ENCODE measurements at places on chromosomes 12 and 14. TPM values are rescaled to one million over a fixed set of nuclear protein-coding genes. Genes with fewer than 3 reads are reported as not detected.

Gene IFNG-AS1
- total RNA-seq: not detected

Gene PHC1
- total RNA-seq: 11.6 TPM

Gene ARHGAP9
- total RNA-seq: 0.30 TPM

Gene CLEC1B
- not detected for total RNA-seq

Gene GALNT9
- total RNA-seq: not detected

Gene GZMH
- total RNA-seq: not detected

Gene ADCY4
- total RNA-seq: 16.7 TPM

Gene OR11H7
- not detected for total RNA-seq

Gene FOXM1
- 3.8 TPM for total RNA-seq

Gene ZFHX2
- total RNA-seq: 0.35 TPM

Gene GCH1
- total RNA-seq: 0.90 TPM

Gene EMP1
- total RNA-seq: 201 TPM

Gene STAB2
- not detected for total RNA-seq

Gene TSHR
- total RNA-seq: not detected

Gene NR1H4
- not detected for total RNA-seq

Gene PTHLH
- total RNA-seq: 0.83 TPM

Gene DLK1
- not detected for total RNA-seq

Gene RNASE1
- 0.75 TPM for total RNA-seq

Gene ZDHHC22
- not detected for total RNA-seq

Gene NRL
- total RNA-seq: 1.2 TPM

Gene ZNF891
- total RNA-seq: 0.94 TPM
